Cerebellar nuclear complex (tissue), 1 donor: ENCODE measurements at places on chromosomes 1 and 21.

DNA sequence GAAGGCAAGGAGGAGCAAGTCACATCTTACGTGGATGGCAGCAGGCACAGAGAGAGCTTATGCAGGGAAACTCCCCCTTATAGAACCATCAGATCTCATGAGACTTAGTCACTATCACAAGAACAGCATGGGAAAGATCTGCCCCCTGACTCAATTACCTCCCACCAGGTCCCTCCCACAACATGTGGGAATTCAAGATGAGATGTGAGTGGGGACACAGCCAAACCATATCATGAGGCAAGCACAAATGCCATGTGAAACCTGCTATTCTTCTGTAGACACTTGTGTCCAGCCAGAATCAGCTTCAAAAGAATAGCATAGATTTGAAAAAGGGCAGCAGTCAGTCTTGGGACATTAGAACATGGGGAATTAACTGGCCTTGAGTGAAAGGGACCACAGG, 32.2 kb upstream of the UBE2U start:
- DNase-seq = no peak

DNA sequence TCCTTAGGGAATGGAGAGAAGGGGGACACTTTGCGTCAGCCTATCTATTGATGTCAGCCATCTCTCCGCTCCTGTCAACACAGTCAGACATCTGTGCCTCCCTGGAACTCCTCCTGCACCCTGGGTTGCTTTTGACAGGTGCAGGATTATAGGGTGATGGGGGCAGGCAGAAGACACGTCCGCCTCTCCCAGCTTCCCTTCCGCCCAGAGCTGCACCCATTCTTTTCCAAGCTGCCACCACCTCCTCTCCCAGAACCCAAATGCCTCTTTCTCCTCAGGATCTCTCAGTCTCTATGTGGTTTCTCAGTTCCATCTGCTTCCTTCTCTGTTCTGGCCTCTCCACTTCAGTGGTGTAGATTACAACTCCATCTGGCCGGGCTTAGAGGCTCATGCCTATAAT, 17.1 kb upstream of the KIF1B start:
- no peak for DNase-seq

DNA sequence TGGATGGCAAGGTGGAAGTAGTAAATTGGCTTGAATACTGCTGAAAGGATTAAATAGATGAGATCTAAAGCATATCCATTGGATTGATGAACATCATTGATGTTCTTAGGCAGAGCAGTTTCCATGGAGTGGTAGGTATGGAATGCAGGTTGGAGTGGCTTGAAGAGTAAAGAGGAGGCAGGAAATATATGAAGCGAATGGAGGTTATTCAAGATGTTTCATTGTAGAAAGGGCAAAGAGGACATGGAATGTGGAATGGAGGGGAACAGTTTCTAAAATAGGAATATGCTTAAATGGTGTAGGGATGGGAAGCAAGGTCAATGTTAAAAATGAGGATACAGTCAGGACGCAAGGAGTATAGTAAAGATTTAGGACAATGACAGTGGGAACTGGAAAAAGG, 6.1 kb downstream of the OSBPL9 start:
- no peak for DNase-seq

GRCh38 chr1:29112705-29113412, 10.8 kb downstream of the TMEM200B start:
- no peak for DNase-seq

DNA sequence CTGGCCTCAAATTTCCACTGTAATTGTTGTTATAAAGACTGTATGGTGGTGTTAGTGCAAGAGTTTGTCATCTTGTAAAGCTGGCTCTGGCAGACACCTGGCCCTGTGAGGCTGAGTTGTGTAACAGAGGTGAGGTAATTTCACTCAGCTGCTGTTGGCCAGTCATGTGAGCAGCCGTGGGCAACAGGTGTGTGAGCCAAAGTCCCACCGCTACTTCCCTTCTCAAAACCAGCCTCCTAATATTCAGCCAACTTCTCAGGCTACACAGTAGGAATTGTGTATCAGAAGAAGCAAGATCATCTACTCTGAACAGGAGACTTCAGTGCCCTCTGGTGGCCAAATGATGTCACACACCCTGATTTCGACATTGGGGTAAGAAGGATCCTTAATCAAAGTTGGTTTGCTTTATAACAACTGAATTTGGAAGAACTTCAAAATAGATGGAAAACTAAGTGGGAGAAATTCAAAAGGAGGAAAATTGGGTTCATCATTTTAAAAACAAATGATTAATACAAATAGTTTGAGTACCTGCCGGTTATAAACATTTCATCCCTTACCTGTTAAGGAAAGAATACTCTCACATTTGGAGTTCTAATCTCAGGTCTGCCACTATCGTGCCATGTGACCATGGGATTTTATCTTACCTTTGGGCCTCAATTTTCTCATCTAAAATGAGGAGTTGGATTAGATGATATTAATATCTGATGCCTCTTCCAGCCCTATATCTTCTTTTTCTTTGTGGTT, 2.6 kb upstream of the CREG1 start:
- DNase-seq = no peak

DNA sequence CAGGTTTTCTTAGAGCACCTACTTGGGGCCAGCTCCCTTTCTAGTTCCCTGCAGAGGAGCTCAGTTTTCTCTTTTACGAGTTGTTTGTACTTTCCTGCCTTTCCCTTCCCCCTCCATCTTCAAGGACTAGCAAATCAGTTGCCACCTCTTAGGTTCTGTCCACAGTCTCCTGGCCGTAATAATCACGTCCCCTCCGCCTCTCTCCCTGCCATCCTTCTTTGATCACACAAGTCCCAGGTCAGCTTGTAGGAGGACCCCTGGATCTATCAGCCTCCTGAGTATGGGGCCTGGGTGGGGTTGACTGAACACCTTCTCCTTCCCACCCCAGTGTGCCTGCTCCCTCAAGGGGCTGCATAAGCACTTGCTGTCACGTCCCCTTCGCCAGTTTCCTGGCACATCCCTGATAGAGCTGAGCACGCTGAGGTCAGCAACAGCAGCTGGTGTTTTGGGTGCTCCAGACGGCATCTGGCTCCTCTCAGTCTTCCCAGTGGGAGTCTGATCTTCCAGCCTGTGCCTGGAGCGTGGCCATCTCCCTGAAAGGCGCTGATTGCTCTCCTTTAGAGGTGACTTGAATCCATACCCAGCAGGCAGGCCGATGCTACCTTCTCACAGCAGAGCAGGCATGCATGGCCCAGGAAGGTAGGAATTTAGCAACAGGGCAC, 216.1 kb upstream of the TMEM51 start:
- no peak for DNase-seq

GRCh38 chr1:245552331-245552730, 397.5 kb downstream of the KIF26B start:
- no peak for DNase-seq

DNA sequence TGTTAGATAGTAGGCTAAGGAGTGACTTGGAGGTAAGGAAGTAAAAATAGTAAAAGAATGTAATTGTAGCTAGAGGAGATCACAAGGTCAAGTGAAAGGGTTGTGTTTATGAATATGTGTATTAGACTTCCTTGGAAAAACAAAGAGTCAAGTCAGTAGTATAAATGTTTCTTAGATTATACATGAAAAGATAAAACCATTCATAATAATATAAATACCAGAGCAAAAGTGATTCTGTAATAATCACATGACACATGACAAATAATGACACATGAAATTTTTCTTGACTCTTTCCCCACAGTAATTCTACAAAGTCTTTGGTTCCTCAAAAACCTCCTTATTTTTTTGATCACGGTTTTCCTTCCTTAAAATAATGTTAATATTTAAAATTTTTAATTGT, 56.4 kb downstream of the IVNS1ABP start:
- no peak for DNase-seq

DNA sequence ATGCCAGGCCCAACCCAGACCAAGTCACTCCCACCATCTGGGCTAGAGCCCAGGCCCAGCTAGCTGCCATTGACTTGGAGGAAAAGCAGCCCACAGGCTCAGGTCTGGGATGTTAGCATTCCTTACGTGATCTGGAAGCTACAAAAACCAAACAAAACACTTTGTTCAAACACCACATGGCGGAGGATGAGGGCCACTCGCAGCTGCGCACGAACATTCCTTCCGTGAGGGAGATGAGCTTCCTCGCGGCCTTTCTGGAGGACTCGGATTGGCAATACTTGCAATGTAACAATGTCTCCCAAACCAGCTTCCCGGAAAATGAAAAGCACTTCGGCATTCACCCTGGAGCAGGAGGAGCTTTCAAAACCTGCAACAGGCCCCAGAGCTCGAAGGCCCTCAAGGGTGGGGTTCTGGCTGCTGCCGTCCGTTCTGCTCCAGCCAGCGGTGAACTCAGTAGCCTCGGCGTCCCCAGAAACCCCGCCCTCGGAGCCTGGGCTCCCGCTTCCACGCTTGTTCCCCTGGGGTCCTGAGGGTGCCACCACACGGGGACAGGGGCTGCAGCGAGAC, 40.5 kb downstream of the COL6A1 start:
- DNase-seq = no peak

DNA sequence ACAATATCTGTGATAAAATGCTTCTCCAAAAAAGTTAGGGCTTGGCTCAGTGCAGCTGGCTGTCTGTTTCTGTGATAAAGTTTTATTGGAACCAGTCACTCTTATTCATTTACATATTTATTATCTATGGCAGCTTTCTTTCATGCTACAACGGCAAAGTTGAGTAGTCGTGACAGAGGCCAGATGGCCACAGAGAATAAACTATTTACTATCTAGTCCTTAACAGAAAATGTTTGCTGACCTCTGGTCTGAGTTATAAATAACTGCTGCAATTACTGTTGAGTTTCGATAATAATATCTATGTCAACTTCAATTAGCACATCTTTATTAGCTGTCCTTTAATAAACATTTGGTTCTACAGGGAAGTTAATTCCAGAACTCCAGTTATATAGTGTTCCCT, 180.2 kb upstream of the RUNX1 start:
- no peak for DNase-seq

DNA sequence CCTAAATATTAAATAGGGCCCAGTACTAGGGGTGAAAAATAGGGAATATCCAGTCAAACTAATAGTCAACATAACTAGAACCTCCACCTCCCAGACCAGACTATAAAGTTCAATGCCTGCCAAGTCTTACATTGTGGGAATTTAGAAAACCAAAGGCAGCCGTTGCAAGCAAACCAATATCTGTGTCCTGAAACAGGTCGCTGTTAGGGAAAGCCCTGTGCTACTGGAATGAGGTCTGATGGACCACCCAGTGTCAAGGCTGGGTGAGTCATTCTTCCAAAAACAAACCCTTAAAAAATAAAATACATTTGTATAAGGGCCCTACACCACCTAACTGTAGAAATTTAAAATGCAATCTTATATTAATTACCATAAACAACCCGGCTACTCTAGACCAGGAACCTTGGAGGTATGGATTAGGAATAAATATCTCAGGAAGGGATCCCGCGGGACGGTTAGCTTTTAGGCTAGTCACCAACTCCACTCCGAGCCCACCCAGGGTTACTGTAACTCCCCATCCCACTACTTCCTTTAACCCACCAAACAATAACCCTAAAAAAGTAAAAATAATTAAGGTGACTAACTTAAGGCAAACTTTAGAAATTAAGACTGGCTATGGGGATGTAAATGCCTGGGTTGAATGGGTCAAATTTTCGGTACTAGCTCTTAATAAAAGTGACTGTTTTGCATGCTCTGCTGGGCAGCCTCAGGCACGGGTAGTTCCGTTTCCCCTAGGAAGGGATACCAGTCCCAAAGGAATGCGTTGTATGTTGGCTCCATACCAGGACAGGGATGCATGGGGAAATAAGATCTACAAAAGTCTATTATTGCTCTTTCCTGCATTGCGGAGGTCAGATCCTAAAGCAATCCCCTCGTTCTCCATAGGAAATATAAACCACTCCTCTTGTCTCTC, 65.4 kb upstream of the TLR5 start:
- no peak for DNase-seq

DNA sequence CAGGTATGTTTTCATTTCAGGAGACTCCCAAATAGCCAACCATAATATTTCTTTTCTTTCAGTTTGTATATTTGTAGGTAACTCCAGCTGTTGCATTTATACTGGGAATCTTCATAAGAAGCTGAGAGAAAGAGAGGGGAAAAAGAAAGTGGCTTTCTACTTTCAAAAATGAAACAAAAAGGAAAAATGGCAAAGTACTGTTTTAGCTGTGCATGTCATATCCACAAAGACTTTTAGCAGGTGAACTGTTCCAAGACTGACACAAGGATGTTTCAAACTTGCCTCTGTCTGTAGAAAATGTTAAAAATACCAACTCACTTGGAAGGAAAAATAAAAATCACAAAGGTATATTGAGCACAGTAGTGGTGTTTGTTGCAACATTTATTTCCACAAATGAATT, 41.9 kb upstream of the CACYBP start:
- DNase-seq = no peak

DNA sequence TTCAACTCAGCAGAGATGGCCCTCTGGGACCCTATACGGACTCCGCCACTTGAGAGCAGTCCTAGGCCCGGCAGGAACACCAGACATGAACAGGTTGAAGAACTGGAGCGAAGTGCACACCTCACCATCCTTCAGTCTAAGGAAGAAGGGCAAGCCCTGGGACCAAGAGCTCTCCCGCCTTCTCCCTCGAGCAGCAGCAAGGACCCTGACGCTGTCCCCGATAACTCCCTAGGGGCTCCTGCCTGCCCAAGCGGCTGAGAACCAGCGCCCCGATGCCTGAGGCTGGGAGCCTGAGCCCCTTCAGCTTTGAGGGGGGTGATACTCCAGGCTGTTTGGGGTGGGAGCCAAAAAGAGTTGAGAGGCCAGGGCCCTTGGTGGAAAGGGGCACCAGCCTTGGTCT, 10.2 kb downstream of the TMEM81 start:
- DNase-seq = no peak

DNA sequence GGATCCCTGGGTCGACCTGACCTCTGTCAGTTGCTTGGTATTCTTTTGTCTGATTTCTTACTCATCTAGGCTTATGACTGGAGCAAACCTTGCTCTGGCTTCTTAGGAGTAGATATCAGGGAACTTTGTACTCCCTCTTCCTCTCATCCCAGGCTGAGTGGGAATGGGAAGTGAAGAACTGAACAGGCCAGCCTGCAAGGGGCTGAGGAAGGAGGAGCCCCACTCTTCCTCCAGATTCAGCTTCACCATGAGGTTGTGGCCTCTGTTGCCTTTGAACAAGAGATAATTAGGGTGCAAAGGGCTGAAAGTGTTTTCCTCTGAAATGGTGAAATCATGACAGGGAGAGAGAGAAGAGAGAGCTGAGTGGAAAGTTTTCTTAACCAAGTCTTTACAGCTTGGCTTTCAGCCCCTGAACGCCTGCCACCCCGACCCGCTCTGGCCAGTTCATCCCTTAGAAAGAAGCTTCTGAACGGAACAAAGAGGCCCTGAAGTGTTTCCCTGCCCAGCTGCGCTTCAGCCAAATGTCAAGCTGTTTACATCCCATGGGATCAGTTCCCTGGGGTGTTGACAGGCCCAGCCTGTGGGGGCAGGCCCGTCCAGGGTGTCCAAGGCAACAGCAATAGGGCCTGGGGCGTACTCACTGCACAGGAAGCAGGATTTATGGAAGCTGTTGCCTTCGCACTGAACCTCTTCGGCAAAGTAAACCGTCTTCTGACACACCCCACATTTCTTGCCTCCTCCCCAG, 11.2 kb downstream of the CSRP1 start:
- no peak for DNase-seq

- no peak for DNase-seq
Measured at GRCh38 chr21:36642777-36643176, 56.1 kb upstream of the SIM2 start.
